ENCODE measurements at places on chromosomes 5 and 9.

DNA sequence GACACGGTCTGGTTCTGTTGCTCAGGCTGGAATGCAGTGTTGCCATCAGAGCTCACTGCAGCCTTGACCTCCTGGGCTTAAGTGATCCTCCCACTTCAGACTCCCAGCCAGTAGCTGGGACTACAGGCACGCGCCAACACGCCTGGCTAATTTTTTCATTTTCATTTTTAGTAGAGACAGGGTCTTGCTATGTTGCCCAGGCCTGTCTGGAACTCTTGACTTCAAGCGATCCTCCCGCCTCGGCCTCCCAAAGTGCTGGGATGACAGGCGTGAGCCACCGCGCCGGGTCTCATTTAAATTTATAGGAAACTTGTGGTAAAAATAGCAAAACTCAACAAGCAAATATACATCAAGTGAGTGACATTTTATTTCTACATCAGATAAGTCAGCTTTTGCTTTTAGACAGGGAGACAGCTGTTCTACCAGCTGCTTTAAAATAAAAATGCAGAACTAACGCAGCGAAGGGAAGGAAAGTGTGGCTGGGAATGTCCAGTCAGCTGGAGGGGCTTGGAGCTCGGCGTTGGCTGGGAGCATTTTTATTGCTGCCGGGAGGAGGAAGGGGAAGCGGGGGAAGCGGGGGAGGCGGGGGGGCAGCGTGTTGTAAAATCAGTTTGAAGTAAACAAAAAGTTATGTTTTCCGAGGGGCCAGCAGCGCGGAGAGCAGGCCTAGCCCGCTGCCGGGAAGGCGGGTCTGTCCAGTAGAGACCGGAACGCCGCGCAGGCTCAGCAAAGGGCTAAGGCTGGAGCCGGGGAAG lies 707 bp upstream of the ZFYVE16 start:
- no peak for DNase-seq

DNA sequence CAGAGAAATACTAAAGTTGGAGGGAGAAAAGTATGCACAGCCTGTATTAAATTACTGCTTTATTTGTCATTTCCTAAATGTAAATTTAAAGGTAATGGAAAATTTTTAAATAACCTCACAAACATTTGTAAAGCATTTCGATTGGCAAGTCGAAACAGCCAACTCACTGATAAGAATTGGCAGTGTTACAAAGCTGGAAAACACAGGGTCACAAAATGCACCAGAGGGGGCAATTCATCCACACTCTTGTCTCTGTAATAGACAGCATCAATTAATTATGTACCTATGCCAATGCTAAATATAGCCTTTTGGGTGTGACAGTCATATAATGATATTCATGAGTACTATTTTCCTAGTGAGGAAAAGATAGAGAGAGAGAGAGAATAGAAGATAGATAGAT lies 140.6 kb upstream of the PRLR start:
- DNase-seq: no peak

DNA sequence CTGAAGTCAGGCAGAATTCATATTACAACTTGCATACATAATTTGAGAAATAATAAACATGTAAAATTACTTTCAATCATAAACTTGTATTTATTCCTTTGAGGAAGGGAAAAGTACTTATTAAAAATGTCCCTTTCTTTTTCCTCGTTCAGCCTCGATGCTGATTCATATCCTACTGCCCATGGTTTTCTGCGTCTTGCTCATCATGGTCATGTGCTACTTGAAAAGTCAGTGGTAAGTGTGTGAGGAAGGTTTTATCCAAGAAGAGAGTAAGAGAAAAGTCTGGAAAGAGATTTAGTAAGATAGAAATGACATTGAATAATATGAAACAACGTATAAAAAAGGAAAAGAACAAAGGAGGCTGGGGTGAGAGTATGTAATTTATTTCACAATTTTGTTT lies 85.9 kb downstream of the OSMR start:
- no peak for DNase-seq

DNA sequence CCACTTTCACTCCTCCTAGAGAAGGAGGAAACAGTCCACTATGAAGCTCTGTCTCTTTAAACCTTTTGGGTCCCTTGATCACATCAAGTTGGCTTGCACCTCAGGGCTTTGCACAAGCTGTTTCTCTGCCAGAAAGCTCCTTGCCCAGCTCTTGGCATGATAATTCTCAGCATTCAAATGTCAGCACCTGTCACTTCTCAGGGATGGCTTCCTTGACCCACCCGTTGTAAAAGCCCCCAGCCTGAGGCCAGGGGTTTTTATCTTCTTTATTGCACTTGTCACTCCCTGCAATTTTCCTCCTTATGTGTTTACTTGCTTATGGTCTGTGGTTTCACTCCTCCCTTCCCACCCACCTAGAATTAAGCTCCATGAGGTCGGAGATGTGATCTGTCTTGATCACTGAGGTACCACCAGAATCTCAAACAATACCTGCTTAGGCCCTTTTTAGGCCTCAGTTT lies 200.7 kb upstream of the TBC1D2 start:
- DNase-seq: no peak

GRCh38 chr5:73523861-73524260 lies 25.6 kb downstream of the BTF3 start:
- no peak for DNase-seq

GRCh38 chr5:75601567-75601966 lies 9.7 kb upstream of the ANKDD1B start:
- no peak for DNase-seq

DNA sequence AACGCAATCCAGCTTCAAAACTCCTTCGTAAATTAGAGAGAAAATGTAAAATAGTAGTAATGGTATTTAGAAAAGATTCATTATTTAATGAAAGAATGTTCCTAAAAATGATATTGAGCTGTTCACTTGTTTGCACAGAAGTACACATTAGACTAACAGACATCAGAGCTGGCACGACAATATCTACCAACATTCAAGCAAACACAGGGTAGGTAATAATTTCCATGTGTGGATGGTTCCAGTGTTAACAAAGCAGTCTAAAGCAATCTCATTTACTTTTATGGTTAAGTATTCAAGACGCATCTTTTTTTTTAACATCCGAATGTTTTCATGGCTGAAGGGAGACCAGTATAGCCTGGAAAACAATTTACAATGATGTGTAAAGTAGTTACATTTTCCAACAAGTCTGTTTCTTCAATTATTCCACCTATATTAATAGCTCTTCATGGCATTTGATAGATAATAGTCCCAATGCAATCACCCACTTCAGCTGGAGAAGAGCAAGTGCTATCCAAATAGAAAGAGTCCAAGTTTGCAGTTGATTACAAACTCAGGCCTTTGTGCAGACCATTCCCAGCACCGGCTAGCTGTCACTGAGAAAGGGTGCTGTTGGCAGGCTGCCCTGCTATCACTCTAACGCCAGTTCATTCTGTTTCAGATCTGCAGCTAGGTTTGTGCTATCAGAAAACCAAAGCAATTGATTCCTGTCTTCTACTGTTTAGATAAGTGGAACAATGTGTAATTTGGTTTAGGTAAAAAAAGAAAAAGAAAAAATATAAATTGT lies 458.8 kb downstream of the DTWD2 start:
- DNase-seq: no peak

GRCh38 chr9:101458963-101459631 lies 23.5 kb upstream of the ALDOB start:
- peak; percentile 72 for DNase-seq

GRCh38 chr5:158464383-158464782 lies 605.4 kb upstream of the CLINT1 start:
- no peak for DNase-seq

- DNase-seq: no peak
Observed at GRCh38 chr5:111695991-111696390, 61.0 kb downstream of the NREP start.

GRCh38 chr9:95511616-95511931 lies 5.2 kb downstream of the PTCH1 start:
- no peak for DNase-seq

- DNase-seq: no peak
Observed at GRCh38 chr9:83419961-83420360, 118.2 kb downstream of the FRMD3 start.

GRCh38 chr5:73027816-73028215 lies 72.0 kb downstream of the FCHO2 start:
- no peak for DNase-seq

DNA sequence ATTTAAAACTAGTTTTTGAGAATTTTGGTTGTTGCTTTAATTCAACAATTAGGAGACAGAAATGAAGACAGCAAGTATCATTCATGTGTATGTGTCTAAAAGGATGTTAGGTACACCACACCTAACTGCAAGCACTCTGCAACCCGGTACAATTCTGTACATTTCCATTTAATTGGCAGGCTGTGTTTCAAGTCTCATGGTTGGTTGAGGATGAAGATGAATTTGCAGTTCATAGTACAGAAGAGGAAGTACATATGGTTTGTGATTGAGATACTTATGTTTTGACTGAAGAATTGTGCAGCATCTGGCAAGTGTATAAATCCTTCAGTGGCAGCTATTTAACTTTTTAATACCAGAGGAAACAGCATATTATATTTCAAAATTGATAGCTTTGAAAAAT lies 628.7 kb upstream of the ZNF608 start:
- no peak for DNase-seq

DNA sequence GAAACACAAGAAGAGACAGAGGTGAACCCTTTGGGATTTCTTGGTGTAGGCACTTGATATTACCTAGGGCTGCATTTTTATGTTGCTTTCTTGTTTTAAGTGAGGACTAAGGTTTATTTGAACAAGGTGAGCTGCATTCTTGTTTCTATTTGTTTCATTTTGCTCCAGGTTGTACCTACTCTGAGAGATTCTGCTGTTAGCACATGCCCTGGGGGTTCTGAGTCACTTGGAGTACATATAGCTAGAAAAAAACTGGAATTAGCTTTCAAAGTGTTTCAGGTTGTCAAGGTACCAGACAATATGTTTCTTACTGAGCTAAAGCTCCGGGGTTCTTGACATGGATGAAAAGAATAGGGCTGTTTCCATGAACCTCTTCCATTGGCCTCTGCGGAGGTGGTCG lies 299.4 kb downstream of the ICE1 start:
- DNase-seq: no peak

DNA sequence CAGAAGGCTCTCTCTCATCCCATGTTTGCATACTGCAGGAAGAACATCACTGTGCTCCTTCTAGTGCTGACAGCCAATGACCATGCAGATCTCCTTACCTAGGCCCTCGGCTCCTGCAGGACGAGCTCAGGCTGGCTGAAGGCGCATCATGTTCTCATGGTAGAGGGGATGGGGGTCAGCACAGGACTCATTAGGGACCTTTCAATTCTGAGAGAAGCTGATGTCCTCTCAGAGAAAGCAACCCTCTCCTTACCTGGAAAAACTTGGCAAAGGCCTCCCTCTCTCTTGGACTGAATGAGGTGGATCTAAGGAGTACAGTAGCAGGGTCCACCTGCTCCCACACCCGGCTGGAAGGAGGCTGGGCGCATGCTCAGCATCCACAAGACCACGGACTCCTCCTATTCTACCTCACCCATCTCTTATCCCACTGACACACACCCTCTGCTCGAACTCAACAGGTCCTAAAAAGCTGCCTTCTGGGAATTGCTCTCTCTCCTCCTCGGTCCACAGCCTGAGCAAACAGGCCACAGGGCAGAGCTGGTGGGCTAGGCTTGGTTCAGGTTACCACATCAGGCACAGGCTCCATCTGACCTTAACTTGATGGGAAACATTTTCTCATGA lies 2.9 kb downstream of the IPPK start:
- no peak for DNase-seq

- no peak for DNase-seq
Observed at GRCh38 chr9:2494562-2494961, 127.0 kb upstream of the VLDLR start.

DNA sequence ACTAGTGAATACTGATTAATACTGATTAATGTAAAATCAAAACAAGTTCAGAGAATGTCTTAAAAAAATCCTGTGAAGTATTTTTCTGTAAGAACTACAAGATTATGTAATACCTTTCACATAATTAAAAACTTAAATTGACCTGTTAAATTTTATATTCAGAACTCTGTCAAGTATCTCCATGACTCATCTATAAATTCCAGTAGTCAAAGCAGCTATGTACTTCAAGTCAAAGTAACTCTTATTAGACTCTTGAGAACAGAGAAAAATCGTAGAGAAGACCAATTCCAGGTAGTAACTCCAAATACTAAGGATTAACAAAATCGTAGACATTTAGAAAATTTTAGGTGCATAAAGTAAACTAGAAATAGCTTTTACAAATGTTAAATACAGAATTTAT lies 77.1 kb downstream of the HOMER1 start:
- no peak for DNase-seq

DNA sequence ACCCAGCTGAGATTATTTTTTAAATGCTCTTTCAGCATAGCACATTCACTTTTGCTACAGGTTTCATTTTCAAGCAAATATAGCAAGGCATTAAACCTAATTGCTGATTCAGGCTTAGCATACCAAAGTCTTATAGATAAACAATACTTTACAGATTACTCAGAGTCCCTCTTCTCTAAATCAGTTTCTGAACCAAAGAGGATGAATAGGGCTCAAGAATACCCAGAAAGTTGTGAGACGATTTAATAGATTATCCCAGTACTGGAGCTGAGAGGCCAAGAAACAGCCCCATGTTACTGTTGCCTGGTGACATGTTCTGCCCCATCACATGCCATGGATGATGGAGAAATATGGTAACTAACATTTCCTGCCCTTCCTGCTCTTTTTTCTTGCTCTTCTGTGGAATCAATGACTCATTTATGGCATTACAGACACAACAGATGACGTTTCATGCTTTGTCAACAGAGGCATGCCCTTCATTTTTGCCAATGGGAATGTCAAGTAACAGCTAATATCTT lies 18.1 kb upstream of the SSBP2 start:
- DNase-seq: no peak

DNA sequence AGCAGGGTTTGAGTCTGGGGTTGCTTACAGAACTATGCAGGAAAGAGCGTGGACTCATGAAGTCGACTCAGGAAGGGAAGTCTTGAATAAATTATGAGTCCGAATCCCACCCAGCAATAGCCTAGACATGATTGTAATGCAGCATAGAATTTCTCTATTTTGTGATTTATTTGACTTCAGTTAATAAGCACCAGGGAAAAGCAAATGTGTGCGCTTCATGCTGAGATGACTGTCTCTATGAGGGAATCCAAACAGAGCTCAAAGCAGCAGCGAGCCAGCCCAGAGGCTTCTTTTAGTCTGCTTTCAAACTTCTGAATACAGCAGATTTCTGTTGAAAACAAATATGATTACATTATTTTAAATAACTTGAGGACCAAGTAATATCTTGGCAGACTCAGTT lies 188.0 kb downstream of the SEMA6A start:
- no peak for DNase-seq

DNA sequence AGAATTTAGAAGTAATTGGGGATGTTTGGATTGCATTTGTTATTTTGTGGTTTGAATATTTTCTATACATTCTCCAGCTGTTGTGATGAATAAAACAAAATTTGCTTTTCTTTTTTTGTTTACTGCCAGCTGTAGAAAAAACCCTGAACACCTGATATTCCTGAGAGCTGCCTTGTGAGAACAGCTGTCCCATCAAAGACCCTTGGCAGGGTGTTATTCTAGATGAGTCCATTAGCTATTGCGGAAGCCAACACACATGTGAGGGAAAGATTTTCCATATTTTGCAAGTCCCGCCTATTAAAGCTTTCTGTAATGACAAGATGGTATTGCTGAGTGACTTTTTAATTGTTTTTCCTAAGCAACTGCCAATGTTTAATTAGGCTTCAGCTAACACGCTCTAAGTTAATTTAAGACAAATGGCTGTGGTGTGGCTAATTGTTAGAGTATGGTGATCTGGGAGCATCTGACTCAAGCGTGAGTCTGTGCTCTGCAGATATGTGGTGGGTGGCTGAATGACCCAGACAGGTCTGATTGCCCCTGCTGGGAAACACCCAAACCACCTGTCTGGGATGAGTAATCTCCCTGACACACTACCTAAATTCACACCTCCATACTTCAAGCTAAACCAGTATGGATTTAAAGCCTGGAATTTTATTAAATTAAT lies 86.5 kb upstream of the PRLR start:
- DNase-seq: no peak

GRCh38 chr5:159231167-159231566 lies 21.8 kb upstream of the RNF145 start:
- DNase-seq: no peak

Data from NCI-H2107 (cell line).